CD4-positive, alpha-beta memory T cell (primary cell): ENCODE measurements at places on chromosomes 7 and 10.

- DNase-seq: no peak
These were observed 4.2 kb downstream of the PCDH15 start for GRCh38 chr10:54796881-54797280.

- no peak for DNase-seq
These were observed 47.7 kb upstream of the MKRN1 start for GRCh38 chr7:140526787-140527664.

DNA sequence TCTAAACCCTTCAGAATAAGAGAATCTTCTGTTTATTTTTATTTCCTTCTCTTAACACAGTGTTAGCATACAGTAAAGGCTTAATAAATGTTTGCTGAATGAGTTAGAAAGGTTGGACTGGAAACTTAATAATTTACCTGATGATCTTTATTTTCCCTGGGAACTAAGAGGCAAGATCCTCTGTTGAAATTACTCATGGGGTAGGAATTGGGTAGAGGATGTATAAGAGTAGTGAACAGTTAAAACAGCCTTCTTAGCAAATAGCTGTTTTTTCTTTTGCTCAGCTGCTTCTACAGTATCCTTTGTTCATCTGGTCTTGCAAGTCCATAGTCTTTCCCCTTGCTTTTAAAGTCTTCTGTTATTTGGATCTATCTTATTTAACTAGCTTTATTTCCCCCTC lies 80.0 kb downstream of the AKAP9 start:
- no peak for DNase-seq

- no peak for DNase-seq
These were observed 168.7 kb downstream of the SND1 start for GRCh38 chr7:127820732-127821085.
